ENCODE measurements at places on chromosomes 1 and 21.

- DNase-seq: no peak
These were observed 94.7 kb downstream of the PLA2G4A start for GRCh38 chr1:186923486-186923885.

DNA sequence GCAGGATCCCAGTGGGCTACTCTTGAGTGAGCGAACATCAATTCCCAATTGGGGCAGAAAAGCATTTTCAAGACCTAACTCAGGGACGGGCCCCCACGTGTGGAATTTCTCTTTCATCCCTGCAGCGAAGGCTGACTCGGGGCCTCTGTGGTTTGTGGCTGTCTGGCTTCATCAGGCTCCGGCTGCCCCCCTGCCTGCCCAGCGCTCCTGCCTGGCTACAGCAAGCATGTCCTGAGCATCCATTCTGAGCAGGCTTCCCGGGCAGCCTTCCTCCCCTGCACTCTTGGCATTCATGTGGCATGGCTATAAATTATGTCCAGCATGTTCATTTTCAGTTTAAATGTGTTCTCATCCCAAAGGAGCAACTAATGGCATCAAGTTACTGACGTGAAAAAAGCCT, 588.1 kb downstream of the KIF26B start:
- DNase-seq: no peak

DNA sequence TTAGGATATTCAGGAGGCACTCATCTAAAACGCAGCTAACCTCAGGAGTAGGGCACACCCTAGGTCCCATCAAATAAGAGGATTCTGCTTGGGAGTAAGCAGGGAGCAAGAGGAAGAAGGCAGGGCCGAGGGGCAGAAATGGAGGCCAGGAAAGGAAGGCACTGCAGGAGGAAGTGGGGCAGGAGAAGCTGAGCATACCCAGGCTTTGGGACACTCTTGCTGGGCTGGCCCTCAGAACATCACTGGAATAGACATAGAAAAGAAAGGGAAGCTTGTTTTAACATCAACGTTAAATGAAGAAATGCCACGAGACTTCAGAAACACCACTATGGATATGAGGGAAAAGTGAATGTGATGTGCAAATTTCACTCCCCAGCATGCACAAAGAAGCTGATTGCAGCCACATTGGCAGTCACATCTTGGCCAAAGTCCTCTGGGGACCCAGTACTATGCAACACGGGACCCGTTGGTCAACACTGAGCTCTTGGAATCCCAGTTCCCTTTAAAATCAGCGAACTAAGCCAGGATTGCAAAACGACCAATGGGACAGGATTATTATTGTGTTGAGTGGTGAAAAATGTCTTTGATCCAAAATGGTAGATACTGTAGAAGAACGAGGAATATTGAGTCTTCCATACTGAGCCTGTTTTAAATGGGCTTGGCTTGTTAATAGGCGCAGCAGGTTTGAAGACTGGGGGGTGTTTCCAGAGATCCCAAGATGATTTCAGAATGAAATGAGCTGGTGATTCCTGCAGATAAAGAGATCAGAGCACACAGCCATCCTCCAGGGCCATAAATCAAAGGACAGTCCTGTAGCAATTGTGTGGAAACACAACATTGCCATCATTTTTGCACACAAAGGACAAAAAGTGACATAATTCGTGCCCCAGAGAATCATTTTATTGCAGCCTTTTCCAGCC, 152.4 kb downstream of the TOMM20 start:
- DNase-seq: no peak

DNA sequence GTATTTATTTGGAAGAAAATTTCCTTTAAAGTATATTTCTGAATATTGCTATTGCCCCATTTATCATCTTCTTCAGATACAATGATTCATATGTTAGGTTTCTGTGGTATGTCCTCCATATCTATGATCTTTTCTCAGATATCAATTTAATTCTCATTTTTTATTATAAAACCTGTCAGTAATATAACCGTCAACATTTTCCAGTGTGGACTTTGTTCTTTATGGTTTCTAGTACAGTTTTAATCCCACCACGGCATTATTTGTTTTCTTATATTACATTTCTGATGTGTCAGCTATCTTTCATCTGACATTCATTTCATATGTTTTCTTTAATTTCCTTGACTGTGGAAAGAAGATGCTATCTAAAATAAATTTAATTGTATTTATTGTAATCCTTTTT, 97.9 kb downstream of the PLPPR5 start:
- DNase-seq: no peak

GRCh38 chr21:33993286-33994231, 78.0 kb upstream of the ATP5PO start:
- DNase-seq: no peak

DNA sequence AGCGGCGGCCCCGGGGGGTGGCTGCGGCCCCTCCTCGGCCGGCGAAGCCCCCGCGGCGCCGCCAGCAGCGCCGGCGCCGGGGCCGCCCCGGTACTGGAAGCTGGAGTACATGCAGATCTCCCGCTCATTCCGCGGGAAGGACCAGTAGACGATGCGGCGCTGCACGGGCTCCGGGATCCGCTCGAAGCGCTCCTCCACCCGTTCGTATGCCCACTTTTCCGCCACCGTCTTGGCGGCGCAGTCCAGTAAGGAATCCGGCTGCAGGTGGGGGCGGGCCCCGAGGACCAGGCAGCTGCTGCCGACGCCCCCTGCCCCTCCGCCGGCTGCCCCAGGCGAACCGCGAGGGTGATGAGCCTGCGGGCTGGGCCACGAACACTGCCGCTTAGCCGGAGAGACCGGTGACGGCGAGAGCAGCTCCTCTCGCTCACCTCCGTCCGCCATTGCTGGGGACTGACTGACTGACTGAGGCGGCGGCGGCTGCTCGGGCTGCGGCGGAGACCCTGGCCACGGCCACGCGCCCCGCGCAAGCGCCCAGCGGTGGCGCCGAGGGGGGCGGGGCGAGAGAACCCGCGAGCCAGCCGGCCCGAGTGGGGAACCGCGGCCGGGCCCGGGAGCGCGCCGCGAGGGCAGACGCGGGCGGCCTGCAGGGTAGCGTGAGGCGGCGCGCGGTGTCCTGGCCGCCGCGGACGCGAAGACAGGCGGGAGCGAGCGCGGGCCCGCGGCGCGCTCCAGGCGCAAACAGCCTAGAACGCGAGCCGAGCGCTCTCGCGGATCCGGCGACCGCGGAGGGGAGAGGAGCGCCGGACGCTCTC, at the start of gene ZSWIM5:
Gene ZSWIM5 (minus strand): TSS at position 696 of the 812 bp plus-strand sequence. CDS start 255 bp downstream, at position 441.
- DNase-seq: peak; percentile 87

DNA sequence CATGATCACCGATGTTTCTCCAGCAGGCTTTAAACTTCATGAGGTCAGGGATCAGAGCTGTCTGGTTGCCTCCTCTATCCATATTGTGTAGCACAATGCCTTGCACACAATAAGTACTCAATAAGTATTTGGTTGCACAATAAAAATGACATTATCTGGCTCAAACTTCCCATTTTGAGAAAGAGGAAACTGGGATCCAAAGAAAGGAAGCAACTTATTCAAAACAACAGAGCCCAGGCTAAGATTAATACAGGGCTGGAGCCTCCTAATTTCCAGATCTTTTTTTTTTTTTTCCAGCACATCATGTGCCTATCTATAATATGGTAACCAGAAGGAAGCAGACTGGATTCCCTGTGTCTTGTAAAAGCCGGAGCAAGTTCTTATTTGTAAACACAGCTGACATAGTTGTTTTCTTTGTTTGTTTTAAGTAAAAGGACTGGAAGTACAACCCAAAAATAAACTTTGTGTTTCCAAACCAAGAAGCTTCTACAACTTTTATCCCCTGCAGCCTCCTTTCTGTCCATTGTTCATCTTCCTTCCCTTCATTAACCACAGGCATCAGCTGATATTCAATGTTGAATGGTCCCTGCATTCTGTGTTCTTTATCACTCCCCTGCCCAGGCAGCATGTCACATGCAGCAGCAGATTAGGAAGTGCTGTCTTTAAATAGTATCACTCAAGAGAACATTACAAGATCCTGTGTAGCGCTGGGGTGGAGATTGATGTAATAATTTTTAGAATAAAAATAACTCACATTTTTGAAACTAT, 71.2 kb upstream of the HOOK1 start:
- peak; percentile 38 for DNase-seq

GRCh38 chr1:219489636-219490035, 123.3 kb downstream of the ZC3H11B start:
- no peak for DNase-seq

GRCh38 chr1:1178794-1179331, 5.2 kb downstream of the TTLL10 start:
- DNase-seq: peak; percentile 21

GRCh38 chr1:235943581-235944114, 76.9 kb upstream of the LYST start:
- no peak for DNase-seq

DNA sequence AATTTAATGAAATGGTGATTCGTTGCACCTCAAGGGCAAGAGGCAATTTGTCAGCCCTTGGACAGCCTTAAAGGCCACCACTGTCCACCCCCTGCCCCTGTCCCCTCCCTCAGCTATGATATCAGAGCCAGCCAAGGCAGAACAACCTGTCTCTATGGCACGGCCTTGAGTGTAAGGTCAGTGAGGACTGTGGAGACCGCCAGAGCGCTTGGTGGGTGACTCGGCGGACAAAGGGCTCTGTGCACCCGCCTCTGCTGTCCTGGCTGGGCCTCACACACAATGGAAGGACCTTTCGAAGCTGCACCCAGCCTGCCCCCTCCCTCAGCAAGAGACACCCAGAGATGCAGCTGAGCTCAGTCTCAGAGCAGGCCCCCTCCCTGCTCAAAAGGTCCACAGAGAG, 50.6 kb downstream of the SDC3 start:
- no peak for DNase-seq

GRCh38 chr1:68045511-68046180, 4.8 kb downstream of the DIRAS3 start:
- no peak for DNase-seq

- DNase-seq: peak; percentile 21
These were observed 17.0 kb downstream of the ITGB2 start for GRCh38 chr21:44903689-44904088.

GRCh38 chr1:110464340-110464739, 13.4 kb downstream of the PROK1 start:
- DNase-seq: no peak

DNA sequence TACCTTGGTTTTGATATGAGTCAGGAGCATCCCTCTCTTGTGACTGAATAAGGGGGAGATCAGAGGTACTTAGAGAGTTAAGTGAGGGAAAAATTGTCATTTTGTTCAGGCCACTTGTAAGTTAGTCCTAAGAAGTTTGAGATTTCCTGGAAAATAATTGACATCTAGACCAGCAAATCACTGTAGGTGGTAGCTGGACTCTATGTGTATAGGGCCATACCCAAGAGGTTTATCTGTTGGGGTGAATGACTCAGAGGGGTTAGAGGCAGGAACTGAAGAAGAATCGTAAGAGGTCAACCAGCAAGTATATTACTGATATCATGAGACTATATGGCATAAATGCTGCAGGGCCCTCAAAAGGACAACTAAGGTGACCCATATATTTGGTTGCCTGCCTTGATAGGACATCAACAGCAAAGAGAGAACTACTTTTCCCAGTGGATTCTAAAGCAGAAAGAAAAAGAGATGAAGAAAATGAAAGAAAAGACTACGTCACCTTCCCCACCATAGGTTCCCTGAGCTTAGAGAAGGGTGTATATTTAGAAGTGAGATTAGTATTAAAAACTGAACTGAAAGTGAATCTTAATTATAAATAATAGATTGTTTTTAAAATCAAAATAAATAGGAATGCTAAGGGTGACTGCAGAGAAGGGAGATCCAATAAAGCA, 8.0 kb upstream of the RNPC3 start:
- DNase-seq: no peak

DNA sequence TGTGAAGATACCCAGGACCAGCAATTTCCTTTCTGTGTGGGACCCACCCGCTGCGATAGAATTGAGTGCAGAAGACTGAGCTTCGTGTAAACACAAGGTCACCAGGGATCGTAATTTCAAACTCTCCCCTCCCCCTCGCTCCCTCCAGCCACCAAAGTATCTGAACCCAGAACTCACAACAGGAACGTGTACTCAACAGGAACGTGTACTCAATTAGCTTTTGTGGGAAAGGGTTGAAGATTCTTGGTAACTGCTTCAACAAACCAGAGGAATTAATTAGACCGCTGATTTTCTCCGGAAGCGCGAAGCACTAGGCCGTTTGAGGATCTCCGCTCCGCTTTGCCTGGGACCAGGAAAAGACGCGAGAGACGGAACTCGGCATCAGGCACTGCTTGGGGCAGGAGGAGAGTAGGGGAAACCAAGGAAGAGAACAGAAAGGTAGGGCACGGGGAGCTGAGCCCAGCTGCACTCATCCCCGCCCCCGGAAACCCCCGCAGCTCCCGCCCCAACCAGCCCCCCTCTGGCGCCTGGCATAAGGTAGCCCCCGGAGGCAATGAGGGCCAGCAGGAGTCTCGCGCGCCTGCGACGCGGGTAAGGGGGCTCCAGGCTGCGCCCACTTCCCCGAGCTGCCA, 453 bp downstream of the DRAM2 start:
- peak; percentile 59 for DNase-seq

- DNase-seq: no peak
These were observed 26.0 kb downstream of the MACF1 start for GRCh38 chr1:39230261-39231190.

GRCh38 chr1:62781841-62782543, 1.9 kb upstream of the ATG4C start:
- no peak for DNase-seq

GRCh38 chr21:36135391-36136102, 668 bp downstream of the CBR3 start:
- peak; percentile 89 for DNase-seq

- DNase-seq: no peak
These were observed 20.1 kb downstream of the DISP3 start for GRCh38 chr1:11498956-11499594.

GRCh38 chr1:231515748-231516147, 12.7 kb upstream of the TSNAX start:
- no peak for DNase-seq

- no peak for DNase-seq
These were observed 38.2 kb downstream of the NMNAT2 start for GRCh38 chr1:183379951-183380350.

DNA sequence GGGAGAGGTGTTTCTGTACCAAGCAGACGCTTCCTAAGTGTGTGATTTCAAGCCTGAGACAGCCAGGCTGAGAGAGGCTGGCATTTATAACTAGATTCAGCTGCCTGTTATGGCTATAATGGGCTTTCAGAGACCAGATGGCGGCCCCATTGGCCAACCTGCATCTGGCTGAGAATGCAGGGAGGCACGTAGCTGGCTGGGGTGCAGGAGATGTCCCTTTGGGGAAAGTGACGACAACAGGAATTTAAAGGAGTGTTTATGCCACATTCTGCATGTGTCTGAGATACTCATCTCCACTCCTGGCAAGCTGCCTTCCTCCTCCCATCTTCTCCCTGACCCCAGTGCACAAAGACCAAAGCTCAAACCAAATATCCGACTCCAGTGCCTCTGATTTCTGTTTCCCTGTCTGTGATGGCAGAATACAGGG, 21.3 kb upstream of the CCDC190 start:
- no peak for DNase-seq

- no peak for DNase-seq
These were observed at the start of gene PADI1 for GRCh38 chr1:17204546-17205440. TSS of gene PADI1 (plus strand) at chr1:17205128. CDS start at chr1:17205218, 90 bp downstream.

Measured in left ventricle myocardium superior (tissue), 1 donor.